Smooth muscle cell of the pulmonary artery (primary cell): ENCODE measurements at places on chromosomes 3 and 15. TPM values are rescaled to one million over a fixed set of nuclear protein-coding genes. Genes with fewer than 3 reads are reported as not detected.

ACP3 gene
- total RNA-seq = 0.33 TPM in 1 of 2 replicates, not detected in the other

TPRG1 gene
- 0.40 and 0.52 TPM in 2 replicates for total RNA-seq

GRM2 gene
- total RNA-seq = 0.07 and 0.20 TPM in 2 replicates

ALDH1A2 gene
- total RNA-seq = 0.86 and 3.8 TPM in 2 replicates

MAN2C1 gene
- 113 and 184 TPM in 2 replicates for total RNA-seq
